Cerebellar nuclear complex (tissue), 1 donor: ENCODE measurements at places on chromosomes 2 and 18.

- DNase-seq = no peak
These were observed 456.2 kb downstream of the SPAG16 start for GRCh38 chr2:213740453-213740852.

GRCh38 chr2:128413014-128413717 lies 94.5 kb upstream of the HS6ST1 start:
- no peak for DNase-seq

- DNase-seq = no peak
These were observed 655 bp downstream of the ACTR3 start for GRCh38 chr2:113890253-113891235.

DNA sequence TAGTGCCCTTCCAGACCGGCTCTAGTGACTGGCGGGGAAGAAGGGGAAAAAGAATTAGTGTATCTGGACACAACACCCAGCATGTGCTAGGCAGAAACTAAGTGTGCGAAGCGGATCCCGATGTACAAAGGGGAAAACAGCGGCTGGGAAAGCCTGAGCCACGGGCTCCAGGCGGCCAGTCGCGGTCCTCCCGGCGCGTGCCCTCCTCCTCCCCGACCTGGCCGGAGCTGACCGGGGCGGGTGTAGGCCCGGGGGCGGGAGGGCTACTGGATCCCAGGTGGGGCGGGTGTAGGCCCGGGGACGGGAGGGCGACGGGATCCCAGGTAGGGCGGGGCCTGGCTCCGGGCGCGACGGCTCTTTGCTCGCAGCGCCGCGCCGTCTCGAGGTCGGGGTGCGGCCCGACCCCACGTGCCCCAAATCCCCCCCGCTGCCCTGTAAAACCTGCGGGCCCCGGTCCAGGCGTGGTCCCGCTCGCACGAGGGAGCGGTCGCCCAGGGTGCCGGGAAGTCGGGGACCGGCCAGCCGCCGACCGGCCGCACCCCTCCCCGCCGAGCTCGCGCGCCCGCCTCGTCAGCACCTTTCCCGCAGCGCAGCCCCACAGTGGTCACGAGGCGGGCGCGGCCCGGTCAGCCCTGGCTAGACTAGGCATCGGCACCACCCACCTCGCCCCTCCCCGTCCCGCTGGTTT lies 48.8 kb downstream of the C2orf42 start:
- no peak for DNase-seq

- no peak for DNase-seq
These were observed 414.1 kb upstream of the MYT1L start for GRCh38 chr2:2744958-2745715.

GRCh38 chr2:50097148-50097547 lies 934.8 kb downstream of the NRXN1 start:
- no peak for DNase-seq

- peak; percentile 20 for DNase-seq
These were observed 1.4 kb upstream of the GALNT13 start for GRCh38 chr2:153870308-153870707.

GRCh38 chr2:26174691-26175465 lies 2.0 kb downstream of the GAREM2 start:
- no peak for DNase-seq

GRCh38 chr2:159226059-159226461 lies 60.4 kb downstream of the WDSUB1 start:
- DNase-seq = no peak

DNA sequence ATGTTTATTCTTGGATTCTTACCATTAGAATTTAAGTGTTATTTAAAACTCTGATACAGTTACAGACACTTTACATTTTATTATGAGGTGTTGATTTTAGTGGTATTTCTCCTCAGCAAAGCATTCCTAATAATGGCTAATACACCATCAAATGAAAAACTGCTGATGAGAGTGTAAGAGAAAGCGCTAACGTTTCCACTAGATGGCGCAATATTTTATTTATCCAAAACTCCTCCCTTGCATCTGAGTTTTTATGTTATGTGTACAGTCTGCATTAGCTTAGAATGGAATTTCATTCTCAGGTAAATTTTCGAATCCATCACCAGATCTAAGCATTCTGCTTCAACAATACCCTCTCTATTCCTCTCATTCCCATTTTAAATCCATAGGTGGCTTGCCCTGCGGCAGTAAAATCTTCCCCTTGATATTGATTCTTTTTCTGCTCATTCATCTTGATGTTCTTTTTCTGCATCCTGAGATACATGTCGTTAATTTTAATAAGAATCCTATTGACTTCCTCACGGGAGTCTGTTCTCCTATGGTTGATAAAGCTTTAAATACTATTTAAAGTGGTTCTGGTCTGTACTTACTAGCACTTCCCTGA lies 53.9 kb downstream of the PRKRA start:
- DNase-seq = peak; percentile 10

DNA sequence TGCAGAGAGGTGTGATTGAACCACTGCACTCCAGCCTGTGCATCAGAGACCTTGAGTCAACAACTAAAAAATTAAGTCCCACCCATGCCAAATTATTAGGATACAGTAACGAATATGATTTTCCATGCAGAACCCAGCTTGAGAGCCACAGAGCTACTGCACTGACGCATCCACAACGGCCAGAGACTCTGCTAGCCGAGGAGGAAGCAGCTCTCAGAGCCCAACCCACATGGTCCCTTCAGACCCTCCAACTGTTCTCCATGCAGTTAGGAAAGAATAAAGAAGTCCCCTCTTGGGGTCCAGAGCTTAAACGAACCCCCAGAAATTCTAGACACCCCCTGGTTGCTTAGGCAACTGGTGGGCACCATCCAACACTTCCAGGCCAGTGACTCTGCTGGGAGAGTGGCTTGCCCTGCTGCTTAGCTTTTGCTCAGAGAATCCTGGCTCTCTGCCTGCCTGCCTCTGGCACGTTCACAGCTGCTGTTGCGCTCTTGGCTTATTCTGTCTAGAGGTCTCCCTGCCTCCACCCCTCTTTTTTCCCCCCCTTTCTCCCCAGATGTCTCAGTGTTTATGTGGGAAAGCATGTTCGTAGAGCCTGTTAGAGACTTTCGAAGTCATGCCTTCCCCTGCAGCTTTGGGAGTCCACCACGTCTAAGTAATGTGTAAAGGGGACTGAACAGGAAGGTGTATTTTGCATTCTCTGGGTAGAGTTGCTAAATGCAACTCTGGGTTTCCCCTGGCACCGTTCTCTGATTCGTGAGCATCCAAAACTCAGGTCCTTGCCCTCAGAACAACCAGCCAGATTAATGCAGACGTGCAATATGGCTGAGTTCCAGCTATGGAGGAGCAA lies 26.0 kb upstream of the SP3 start:
- no peak for DNase-seq

GRCh38 chr2:17000184-17000482 lies 334.5 kb upstream of the CYRIA start:
- no peak for DNase-seq

GRCh38 chr2:16713011-16713423 lies 47.4 kb upstream of the CYRIA start:
- no peak for DNase-seq

GRCh38 chr2:161306919-161307318 lies 1.3 kb upstream of the PSMD14 start:
- no peak for DNase-seq

GRCh38 chr2:98911376-98912154 lies 24.5 kb downstream of the CRACDL start:
- DNase-seq = no peak

DNA sequence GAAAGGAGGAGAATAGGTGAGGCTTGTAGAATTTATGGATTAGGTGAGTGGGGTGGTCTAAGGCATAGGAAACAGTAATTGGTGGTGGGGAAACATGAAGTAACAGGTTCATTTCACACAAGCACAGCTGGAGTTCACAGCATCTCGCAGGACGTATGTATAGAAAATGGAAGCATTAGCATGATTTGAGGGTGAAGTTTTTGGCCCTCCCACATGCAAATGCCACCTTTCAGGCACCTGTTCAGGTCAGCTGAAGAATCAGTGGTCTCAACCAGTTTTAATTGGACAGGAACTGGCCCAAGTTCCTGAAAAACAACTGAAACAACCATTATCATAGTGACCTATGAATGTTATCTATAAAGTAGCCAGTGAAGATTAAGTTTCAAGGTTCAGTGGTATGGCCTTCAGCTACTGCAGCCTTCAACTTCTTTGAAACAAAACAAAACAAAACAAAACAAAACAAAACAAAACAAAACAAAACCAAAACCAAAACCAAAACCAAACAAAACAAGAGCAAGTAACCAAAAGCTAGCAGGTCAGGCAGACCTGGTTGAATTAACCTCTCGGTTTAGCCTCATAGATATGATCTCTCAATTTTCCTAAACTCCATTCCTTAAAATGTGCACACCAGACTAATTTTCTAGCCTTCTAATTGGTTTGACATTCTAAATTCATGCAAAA lies 102.1 kb upstream of the SPHKAP start:
- DNase-seq = no peak

DNA sequence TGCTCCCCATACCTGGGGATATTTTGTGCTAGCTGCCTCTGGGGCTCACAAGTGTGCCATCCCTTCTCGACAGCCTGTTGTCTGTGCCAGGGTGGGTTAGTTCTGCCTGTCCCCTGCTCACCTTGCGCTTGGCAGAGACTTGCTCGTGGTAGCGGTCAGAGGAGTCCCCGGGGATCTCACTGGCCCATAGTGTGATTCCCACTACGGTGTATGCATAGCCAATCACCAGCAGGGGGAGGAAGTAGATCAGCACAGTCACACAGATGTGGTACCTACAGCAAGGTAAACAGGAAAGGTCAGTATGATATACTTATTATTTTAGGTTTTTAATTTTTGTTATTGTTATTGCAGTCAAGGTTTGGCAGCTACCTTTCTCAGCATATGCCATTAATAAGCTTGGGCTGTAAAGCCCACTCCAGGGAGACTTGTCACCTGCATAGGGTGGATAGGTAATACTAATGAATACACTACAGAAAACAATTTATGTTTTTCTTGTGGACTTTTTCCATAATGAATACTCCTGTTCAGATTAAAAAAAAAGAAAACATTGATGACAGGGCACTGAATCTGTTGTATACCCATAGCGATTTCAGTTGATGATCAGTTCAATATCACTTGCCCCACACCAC lies 95.2 kb downstream of the POLE4 start:
- no peak for DNase-seq

GRCh38 chr2:150916467-150917396 lies 344.9 kb downstream of the RBM43 start:
- no peak for DNase-seq

DNA sequence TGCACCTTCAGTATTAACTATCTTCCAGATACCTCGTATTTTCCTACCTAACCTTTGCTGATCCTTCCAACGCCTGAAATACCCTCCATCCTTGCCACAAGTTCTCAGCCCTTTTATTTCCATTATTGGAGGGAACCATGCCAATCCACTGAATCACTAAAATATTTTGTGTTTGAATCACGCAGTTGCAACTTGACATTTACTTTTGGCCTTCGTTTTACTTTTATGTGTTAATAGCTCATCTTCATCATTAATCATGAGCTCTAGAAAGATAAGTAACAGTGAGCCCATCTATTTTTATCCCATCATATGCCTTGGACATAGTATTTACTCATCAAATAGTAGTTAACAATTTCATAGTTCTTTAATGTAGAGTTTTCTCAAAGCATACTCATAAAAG lies 463.2 kb downstream of the THSD7B start:
- DNase-seq = no peak

DNA sequence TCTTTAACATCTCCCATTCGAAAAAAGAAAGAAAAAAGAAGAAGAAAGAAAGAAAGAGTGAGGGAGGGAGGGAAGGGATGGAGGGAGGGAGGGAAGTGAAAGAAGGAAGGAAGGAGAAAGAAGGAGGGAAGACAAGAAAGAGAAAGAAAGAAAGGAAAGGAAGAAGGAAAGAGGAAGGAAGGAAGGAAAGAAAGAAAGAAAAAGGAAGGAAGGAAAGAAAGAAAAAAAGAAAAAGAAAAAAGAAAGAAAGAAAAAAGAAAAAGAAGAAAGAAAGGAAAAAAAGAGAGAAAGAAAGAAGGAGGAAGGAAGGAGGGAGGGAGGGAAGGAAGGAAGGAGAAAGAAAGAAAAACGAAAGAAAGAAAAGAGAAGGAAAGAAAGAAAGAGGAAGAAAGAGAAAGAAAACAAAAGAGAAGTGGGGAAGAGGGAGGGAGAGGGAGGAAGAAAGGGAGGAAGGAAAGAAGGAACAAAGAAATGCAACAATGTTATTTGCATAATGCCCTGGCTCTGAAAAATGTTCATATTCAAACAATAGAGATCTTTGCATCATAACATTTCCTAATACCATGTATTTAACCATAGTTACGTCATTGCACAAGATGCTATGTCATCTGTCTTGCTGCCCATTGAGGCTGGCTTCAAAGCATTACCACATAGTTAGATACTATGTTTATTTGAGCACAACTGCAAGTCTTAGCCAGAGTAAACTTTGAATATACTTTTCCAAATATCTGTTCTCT lies 550.6 kb downstream of the DSC3 start:
- no peak for DNase-seq

DNA sequence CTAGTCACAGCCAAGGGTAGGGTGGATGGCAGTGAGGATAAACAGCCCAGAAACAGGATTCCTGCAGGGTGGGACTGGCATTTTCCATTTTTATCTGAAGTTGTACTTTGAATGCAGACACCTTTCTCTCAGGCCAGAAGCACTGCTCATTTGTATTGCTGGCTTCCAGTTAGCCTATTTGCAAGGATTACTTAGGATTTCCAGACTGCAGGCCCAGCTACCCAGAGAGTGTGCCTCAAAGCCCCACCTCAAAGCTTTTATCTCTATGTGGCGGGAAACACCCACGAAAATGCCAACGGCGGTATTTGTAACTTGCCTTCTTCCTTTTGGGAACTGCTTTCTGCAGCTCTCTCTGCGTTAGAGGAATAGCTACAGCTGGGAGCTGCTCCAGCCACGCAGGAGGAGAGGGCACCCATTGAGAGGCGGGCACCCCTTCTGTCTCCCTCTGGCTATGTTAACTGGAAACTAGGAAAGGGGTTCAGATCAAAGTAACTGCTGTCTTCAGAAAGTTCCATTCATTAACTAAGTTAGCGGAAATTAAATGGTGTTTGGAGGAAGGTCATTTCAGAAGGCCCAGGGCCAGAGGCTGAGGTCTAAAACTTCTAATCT lies 144.9 kb downstream of the TGIF1 start:
- DNase-seq = no peak

DNA sequence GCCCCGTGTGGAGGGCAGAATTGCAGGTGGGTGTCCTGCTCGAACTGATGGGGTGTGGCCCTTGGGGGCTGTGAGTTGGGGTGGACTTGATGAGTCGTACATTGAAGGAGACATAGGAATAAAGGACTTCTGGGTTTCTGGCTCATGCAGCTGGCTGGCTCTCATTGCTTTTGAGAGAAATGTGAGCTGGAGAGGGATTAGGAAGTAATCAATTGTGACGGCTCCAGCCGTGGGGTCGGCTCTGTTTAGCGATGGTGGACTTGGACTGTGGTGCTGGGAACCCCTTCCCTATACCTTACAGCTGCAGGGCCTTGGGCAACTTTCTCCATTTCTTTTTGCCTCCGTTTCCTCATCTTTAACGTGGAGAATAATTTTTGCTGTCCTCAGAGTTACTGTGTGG lies 9.2 kb downstream of the IMPA2 start:
- no peak for DNase-seq

DNA sequence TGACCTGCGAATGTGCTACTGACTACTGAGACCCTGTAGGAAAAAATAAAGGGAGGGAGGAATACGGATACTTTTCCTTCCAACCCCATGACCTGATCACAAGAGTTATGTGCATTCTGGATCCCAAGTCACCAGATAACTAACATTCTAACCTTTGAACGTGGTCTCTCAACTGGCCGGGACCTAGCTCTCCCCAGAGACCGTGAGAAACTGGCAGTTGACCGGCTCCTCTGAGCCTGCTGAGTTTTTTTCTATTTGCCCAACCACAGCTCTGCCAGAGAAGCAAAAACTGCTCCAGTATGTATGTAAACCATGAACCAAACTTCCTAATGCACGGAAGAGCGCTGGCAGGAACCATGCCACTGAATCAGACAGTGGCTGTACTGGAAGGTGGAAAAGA lies 47.5 kb upstream of the PTMA start:
- DNase-seq = no peak

GRCh38 chr2:201656740-201657139 lies 13.4 kb upstream of the TMEM237 start:
- DNase-seq = no peak
